ENCODE measurements at places on chromosomes 13 and 19. TPM values are rescaled to one million over a fixed set of nuclear protein-coding genes. Genes with fewer than 3 reads are reported as not detected.
A peak's percentile ranks its signal among the peaks of the same experiment; 100 is the strongest.

DNA sequence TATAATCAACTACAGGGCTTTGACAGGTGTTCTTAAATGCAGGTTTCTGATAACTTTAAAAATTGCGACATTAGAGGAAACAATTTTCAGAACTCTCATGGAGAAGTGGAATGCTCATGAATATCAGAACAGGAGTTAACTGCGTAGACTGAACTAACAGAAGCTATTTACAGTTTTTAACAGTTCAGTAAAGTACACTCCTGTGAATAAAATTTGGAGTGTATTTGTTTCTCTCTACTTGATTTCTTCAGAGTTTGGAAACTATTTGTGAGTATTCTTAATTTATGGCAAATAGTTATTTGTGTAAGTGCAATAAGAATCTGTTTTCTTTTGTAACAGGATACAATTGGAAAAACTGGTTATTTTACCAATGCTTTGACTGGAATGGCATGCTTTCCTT lies 114.4 kb downstream of the TNFRSF19 start:
- H3K36me3 ChIP-seq: no peaks in the 10 kb centered on the region
- H3K27ac ChIP-seq: no peak overlapping the region
- DNase-seq: no peak
- no peaks in the 10 kb centered on the region for H3K4me1 ChIP-seq

DNA sequence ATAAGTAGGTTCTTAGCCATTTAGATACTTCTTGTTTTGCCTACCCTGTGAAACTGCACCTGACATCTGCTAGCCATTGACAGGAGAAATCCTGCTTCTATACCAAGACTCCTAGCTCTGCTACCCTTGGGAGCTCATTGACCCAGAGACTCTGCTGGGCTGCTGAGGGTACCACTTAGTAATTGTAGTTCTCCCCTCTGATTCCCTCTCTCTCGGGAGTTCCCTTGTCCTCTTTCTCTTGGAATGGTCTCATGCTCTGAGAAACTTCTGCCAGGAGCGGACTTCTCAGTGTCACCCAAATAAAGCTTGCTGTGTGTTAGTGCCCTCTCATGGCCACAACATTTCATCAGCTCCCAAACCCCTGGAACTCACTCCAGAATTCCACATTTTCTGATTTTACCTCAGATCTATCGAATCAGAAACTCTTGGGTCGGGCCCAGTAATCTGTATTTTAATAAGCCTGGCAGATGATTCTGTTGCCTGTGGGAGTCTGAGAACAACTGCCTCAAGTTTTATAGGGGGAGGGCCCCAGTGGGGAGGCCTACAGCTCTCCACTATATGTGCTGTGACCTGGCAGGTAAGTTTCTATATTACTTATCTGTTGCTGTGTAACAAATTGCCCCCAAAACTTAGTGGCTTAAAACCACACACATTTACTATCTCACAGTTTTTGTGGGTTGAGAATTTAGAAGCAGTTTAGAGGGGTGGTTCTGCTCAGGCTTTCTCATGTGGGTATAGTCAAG lies 221.1 kb downstream of the TDRD3 start:
- H3K27ac ChIP-seq: no peak overlapping the region
- no peaks in the 10 kb centered on the region for H3K36me3 ChIP-seq
- H3K4me3 ChIP-seq: no peak overlapping the region
- DNase-seq: no peak
- H3K27me3 ChIP-seq: no peaks in the 10 kb centered on the region
- H3K4me1 ChIP-seq: no peaks in the 10 kb centered on the region

DNA sequence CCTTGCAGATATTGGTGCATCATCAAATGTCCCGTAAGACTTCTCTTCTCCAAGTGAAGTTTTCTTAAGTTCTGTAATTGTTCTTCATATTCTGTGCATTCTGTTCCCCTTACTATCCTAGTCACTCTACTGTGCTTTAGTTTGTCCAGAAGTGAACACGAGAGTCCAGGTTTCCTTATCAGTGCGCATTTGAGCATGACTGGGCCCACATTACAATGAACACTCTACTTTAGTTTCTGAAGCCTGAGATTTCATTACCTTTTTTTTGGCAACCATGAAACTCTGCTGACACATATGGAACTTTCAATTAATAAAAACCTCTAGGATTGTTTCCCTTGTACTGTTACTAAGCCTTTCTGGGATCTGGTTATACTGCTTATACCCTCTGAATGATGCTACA lies 270.0 kb downstream of the KCNRG start:
- peaks cover 3% of the 10 kb centered on the region for H3K4me1 ChIP-seq
- H3K4me3 ChIP-seq: no peak overlapping the region
- no peaks in the 10 kb centered on the region for H3K27me3 ChIP-seq
- no peak overlapping the region for H3K27ac ChIP-seq
- no peaks in the 10 kb centered on the region for H3K36me3 ChIP-seq

DNA sequence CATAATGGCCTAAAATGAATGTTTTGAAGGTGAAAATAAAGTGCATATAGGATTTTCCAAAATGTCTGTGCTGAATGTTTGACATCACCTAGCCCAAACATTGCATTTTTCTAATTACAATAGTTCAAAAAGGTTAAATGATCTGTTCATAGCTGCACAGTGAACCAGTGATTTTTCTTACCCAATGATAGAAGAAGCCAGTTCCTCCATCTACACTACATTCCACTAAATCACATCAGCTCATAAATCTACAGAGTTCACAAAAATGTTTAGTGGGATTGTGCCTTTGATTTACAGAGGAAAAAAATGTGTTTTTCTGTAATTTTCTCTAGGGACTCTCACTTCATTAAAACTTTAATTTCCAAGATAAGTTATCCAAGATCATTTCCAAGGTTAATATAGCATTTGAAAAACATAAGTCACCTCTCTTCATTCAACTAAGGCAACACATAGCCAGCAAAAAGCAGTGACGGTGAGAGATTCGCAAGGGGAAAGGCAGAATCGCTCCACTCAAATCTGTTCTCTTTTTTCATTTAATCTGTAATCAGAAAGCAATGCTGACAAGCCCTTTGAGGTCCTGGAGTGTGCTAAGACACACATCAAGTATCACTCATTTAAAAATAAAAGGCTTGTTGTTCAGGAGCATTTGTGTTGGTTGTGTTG lies 194.0 kb downstream of the FGF14 start:
- H3K27ac ChIP-seq: no peak overlapping the region
- no peaks in the 10 kb centered on the region for H3K27me3 ChIP-seq
- H3K36me3 ChIP-seq: no peaks in the 10 kb centered on the region
- H3K4me3 ChIP-seq: no peak overlapping the region
- DNase-seq: no peak

GRCh38 chr19:1076951-1077350 lies 10.0 kb downstream of the ARHGAP45 start:
- no peak for DNase-seq
- H3K4me1 ChIP-seq: peaks cover 40% of the 10 kb centered on the region
- peak overlapping the region; percentile 72 for H3K27ac ChIP-seq
- peak overlapping the region; percentile 24 for H3K4me3 ChIP-seq
- peaks cover 81% of the 10 kb centered on the region for H3K36me3 ChIP-seq
- H3K27me3 ChIP-seq: peaks cover 2% of the 10 kb centered on the region

DNA sequence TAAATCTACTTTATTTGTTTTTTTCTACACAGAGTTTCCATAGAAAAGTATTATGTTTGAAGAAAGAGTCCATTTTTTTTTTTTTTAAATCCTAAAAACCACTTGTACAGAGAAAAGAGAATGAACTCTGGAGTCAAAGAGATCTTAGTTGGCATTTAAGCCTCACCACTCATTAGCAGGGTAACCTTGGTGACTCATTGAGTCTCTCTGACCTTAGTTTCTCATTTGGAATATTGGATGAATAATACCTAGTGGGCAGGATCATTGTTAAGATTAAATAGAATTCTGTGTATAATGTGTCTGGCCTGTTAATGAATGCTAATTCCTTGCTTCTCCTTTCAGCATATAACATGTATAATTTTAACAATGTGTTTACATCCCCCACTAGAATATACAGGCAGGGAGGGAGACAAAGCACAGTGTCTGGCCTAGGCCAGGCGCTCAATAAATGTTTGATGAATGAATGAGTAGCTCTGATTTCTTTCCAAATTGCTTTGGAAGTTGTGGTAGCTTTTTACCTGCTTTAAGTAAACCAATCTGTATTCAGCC lies 48.7 kb upstream of the MYCBP2 start:
- no peak overlapping the region for H3K4me3 ChIP-seq
- H3K27ac ChIP-seq: no peak overlapping the region
- DNase-seq: no peak
- no peaks in the 10 kb centered on the region for H3K27me3 ChIP-seq

DNA sequence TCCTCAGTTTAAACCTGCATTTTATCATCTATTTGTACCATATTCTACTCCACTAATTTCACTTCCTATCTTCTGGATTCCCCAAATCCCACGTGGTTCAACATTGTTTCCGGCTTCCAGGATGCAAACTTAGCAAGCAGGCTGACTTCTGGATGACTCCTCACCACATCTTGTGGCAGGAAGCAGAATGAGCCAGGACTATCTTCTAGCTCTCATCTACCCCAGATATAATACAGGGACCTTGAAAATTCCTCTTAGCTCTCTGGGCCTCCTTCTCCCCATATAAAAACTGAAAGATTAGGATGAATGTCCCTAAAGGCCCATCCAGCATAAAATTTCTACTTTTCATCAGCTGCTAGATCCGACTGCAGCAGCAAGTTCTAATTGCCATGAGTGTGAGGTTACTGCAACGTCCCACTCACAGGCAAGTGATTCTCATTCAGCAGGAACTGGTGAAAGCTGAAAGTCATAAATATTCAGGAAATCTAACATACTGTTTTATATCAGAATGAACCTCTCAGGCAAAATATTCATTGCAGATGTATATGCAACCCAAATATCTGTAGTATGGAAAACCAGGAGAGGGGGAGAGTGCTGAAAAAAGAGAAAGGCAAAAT lies 93.4 kb downstream of the KCTD12 start:
- no peaks in the 10 kb centered on the region for H3K27me3 ChIP-seq
- H3K4me3 ChIP-seq: no peak overlapping the region
- no peak overlapping the region for H3K27ac ChIP-seq

DNA sequence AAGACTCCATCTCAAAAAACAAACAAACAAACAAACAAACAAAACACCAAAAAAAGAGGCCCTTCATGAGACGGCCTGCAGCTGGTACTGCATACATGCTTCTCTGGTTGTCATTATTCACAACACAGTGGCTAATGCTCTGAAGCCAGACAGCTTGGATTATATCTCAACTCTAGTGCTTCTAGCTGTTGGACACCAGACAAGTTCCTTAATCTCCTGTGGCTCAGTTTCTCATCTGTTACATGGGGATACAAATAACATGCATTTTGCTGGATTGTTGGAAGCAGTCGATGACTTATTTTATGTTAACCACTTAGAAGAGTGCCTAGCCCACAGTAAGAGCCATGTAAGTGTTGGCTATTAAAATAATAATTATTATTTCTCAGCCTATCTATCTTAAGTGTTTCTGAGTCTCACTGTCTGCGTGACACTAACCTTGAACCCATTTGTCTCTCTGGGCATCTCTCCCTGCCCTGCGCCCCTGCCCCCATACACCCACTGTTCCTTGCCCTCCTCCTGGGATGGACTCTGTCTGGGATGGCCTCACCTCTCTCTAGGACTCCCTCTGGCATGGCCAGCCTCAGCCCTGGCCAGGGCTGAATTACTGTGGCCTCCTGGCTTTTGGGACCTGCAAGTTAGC lies 3.1 kb upstream of the JUNB start:
- H3K27ac ChIP-seq: peak overlapping the region; percentile 85
- H3K36me3 ChIP-seq: no peaks in the 10 kb centered on the region
- DNase-seq: no peak
- H3K4me3 ChIP-seq: no peak overlapping the region

DNA sequence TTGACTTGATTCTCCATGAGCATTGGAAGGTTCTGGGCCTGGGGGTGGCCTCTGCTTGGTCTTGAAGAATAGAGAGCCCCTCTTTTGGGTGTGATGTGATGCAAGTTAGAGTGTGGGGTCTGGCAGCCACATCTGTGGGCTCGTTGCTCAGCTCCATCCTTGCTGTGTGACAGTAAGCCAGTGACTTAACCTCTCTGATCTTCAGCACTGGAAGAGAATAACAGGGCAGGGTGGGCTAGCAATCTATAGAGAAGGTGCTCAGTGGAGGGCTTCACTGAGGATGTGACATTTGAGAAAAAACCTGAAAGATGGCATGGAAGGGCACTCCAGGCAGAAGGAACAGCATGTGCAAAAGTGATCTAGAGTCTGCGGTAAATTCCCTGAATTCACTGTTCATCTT lies 28.2 kb downstream of the CELF5 start:
- H3K36me3 ChIP-seq: no peaks in the 10 kb centered on the region
- H3K4me3 ChIP-seq: no peak overlapping the region
- no peak overlapping the region for H3K27ac ChIP-seq
- no peak for DNase-seq
- H3K27me3 ChIP-seq: no peaks in the 10 kb centered on the region

- H3K4me1 ChIP-seq: peaks cover 7% of the 10 kb centered on the region
- no peak overlapping the region for H3K27ac ChIP-seq
- DNase-seq: no peak
- H3K27me3 ChIP-seq: no peaks in the 10 kb centered on the region
- H3K4me3 ChIP-seq: no peak overlapping the region
- H3K36me3 ChIP-seq: peaks cover 29% of the 10 kb centered on the region
Observed at GRCh38 chr19:5147074-5147977, 178.4 kb downstream of the KDM4B start.

DNA sequence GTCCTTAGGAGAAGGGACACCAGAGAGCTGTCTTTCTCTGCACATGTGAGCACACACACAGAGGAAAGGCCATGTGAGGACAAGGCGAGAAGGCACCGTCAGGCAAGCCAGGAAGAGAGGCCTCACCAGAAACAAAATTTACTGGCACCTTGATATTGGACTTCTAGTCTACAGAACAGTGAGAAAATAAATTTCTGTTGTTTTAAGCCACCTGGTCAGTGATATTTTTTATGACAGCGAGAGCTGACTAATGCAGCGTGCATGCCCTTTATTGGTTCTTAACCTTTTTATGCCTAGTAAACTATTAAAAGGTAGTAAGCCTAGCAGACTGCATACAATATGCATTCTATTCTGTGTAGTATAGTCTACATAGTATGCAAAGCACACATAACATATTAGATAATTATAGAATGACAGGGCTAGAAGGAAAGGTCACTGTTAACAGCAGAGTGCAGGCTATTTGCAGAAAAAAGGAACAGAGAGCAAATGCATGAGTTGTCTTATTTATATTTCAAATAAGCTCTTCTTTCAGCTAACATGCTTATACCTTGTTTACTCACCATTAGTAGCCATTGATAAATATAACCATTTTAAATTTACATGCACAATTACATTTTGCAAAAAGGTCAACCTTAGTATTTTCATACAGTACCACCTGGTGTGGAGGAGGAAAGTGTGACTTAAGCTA lies 25.2 kb upstream of the KATNAL1 start:
- H3K36me3 ChIP-seq: no peaks in the 10 kb centered on the region
- no peak overlapping the region for H3K4me3 ChIP-seq
- H3K27me3 ChIP-seq: no peaks in the 10 kb centered on the region
- no peak overlapping the region for H3K27ac ChIP-seq
- H3K4me1 ChIP-seq: peaks cover 20% of the 10 kb centered on the region

DNA sequence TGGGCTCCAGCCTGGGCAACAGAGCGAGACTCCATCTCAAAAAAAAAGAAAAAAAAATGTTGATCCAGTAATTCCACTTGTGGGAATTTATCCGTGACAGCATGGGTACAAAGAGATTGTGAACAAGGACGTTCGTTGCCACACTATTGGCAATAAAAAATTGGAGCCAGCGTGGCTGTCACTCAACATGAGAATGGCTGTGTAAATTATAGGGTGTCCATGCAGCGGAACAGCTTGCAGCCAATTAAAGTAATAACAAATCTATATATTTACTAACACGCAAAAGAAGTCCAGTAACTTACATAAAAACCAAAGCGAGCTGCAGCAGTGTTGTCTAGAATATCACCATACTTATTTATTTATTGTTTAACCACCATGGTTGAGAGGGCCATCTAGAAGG lies 19.3 kb downstream of the DPF1 start:
- H3K4me3 ChIP-seq: no peak overlapping the region
- H3K27ac ChIP-seq: no peak overlapping the region

RNF113B gene
- not detected for total RNA-seq

ZNF222 gene
- total RNA-seq: 9.6 TPM

PSG2 gene
- 0.05 TPM for total RNA-seq

RPL28 gene
- total RNA-seq: 667 TPM

CLDN10 gene
- total RNA-seq: 0.94 TPM

CEACAM19 gene
- total RNA-seq: 0.28 TPM
